ENCODE measurements at places on chromosomes 3 and 15.

GRCh38 chr15:27679731-27680471, 419.2 kb downstream of the OCA2 start:
- DNase-seq = peak; percentile 52

GRCh38 chr3:161619351-161619750, 122.7 kb downstream of the OTOL1 start:
- no peak for DNase-seq

- no peak for DNase-seq
Measured at GRCh38 chr15:77475898-77476297, 55.2 kb downstream of the HMG20A start.

- no peak for DNase-seq
Measured at GRCh38 chr15:65026756-65027155, 2.7 kb downstream of the MTFMT start.

GRCh38 chr3:9536212-9536611, 17.4 kb downstream of the LHFPL4 start:
- no peak for DNase-seq

DNA sequence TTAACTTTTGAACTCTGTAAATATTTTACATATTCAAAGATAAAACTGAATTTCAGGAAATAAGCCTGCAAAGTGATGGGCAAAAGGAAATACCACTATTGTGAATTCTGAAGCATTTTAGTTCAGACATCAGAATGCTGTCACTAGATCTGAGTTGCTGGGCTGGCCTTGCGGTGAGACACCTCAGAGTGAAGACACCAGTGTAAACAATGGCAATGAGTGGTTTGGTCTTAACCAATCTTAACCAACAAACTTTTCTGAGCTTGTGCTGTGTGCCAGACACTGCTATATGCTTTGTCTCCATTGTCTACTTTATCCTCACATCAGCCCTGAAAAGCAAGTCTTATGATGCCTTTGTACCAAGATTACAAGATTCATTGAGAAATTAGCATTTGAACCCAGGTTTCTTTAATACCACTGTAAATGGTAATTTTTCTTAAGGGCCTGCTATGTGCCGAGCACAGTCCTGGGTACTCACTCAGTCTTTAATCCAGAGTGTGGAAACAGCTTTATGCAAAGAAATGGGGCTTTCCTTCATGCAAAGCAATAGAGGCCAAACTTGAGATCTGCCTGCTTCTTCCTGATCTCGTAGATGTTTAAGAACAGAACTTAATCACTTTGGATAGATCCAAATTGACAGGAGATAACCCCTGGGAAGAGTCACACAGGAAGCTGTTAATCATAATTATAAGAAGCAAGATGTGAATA, 55.0 kb downstream of the TMEM39A start:
- DNase-seq = no peak

DNA sequence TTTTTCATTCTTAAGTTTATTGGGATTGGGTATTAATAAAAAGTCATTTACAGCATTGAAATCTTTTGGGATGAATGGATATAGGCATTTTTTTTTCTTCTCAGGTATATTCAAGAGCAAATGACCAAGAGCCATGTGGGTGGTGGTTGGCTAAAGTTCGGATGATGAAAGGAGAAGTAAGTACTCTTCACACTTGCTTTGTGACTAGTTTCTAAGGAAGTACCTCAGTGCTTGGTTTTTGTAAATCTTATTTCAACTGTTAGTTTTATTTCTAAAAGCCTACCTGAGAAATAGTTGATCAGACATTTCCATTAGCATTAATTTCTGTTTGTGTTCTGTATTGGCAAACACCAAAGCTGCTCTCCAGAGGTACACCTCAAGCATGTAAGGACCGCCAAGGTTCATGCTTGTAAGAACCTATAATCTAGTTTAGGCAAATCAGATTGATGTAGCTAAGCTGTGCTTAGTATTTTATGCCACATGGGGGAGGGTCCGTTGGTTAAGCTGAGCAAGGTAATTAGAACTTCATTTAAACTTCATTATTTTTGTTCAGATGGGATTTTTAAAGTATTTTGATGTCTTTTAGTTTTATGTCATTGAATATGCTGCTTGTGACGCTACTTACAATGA, 35.4 kb downstream of the FXR1 start:
- no peak for DNase-seq

GRCh38 chr15:63765338-63765737, 68.4 kb downstream of the HERC1 start:
- no peak for DNase-seq

DNA sequence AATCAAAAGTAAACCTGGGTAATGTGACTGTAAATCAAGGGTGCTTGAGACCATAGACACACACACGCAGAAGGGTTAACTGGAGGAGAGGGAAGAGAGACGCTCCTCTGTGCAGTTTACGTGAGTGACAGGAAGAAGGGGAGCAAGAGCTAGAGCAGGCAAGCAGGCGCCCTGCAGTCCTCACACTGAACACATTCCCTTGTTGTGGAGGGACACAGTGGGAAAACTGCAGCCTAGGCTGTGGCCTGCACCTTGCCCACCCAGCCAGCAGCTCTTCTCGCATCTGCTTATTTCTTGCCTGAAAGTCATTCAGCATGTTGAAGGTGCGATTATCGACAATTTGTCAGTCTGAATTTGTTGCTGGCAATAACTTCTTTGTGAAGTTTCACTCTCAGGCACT, 24.2 kb downstream of the SOX2 start:
- DNase-seq = no peak

GRCh38 chr3:190773948-190774347, 88.5 kb downstream of the GMNC start:
- no peak for DNase-seq

GRCh38 chr3:39879581-39879980, 70.2 kb downstream of the MYRIP start:
- no peak for DNase-seq

DNA sequence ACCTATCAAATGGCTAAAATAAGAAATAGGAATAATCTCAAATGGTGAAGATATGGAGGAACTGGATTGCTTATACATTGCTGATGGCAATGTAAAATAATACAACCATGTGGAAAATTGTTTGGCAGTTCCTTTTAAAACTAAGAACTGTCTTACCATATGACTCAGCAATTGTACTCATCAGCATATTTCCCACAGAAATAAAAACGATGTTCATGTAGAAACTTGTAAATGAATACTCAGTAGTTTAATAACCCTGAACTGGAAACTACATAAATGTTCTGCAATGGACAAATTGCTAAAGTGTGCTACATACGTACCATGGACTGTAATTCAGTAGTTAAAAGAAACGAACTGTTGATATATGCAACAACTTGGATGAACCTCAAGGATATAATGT, 253.9 kb upstream of the RBMS3 start:
- peak; percentile 19 for DNase-seq

GRCh38 chr15:100696452-100696851, 94.1 kb downstream of the ASB7 start:
- DNase-seq = no peak

DNA sequence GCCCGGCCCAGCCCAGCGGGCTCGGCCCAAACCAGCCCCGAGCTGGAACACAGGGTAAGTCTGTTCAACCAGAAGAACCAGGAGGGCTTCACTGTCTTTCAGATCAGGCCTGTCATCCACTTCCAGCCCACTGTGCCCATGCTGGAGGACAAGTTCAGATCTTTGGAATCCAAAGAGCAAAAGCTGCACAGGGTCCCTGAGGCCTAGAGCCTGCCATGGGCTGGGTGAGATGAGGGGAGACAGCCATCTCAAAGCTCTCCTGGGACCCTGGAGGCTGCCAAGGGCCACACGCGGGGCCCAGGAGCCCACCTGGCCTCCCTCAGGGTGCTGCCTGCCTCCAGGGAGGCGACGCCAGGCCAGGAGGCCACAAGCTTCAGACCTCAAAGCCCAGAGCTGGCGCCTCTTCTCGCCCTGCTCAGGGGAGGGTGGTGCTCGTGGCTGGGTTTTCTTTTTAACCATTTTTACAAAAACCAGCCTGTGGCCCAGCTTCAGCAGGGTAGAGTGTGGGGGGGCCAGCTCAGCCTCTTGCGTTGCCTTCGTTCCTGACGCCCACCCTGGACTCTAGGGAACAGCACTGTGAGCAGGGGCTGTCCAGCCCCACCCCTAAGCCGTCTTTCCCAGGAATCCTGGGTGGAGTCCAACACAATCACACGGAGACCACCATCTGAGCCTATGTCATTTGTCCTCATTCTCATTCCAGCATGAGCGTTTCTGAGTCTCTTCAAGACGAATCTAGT, 107.0 kb downstream of the ETFA start:
- DNase-seq = no peak

GRCh38 chr3:40597441-40597840, 72.7 kb downstream of the ZNF621 start:
- peak; percentile 49 for DNase-seq

DNA sequence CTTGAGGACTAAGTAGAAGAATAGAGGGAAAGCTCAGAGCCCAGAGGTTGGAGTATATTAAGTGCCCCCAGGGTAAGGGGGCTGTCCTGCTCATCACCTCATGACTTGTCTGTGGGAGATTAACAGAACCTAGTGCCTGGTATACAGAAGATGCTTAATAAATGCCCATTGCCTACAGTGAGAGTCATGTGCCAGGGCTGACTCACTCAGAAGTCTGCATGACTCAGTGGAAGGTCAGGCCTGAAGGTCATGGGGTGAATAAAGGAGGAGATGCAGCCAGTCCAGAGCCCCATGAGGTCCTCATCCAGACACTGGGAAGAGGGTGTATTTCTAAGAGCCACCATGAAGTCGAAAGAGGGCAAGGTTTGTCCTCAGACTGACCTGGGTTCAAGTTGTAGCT, 62.5 kb upstream of the TLE3 start:
- DNase-seq = no peak

DNA sequence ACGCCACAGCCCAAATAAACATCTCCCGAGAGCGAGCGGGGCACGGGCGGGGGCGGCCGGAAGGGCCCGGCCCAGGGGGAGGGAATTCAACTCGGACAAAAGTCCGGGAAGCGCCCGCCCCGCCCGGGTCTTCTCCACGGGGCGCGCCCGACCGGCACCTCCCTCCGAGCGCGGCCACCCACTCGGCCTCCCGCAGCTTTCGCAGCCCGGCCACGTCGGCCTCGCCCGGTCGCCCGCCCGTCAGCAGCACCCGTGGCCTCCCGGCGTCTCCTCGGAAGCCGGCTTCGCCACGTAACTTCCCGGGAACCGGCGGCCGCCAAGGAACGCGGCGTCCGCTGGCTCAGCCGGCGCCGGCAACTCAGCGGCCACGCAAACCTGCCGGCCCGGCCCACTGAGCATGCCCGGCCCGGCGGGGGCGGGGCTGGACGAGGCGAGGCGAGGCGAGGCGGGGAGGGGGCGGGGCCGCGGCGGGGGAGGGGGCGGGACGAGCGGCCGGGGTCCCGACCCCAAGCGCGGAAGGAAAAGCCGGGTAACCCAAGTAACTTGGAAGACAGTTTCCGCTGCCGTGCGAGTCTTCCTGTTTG, at the start of gene TJP1:
TSS of gene TJP1 (minus strand) at position 369 of the 584 bp plus-strand sequence. CDS start 440 bp downstream, outside the sequence.
- DNase-seq = peak; percentile 83

- DNase-seq = peak; percentile 43
Measured at GRCh38 chr3:98329392-98330124, 24.1 kb upstream of the OR5K4 start.

GRCh38 chr3:50652709-50653108, 22.0 kb upstream of the DOCK3 start:
- DNase-seq = no peak

- peak; percentile 50 for DNase-seq
Measured at GRCh38 chr15:48563934-48564333, 81.6 kb downstream of the FBN1 start.

- peak; percentile 43 for DNase-seq
Measured at GRCh38 chr15:48702569-48703236, 57.2 kb upstream of the FBN1 start.

DNA sequence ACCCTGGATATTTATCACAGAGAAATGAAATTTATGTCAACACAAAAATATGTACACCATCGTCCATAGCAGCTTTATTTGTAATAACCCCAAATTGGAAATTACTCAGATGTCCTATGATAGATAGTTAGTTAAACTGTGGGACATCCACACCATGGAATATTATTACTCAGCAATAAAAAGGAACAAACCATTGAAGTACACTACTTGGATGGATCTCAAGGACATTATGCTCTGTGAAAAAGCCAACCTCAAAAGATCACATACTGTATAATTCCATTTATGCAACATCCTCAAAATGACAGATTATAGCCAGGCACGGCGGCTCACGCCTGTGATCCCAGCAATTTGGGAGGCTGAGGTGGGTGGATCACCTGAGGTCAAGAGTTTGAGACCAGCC, 113.3 kb downstream of the PGPEP1L start:
- DNase-seq = no peak

GRCh38 chr3:120418866-120419490, 31.8 kb downstream of the FSTL1 start:
- no peak for DNase-seq

DNA sequence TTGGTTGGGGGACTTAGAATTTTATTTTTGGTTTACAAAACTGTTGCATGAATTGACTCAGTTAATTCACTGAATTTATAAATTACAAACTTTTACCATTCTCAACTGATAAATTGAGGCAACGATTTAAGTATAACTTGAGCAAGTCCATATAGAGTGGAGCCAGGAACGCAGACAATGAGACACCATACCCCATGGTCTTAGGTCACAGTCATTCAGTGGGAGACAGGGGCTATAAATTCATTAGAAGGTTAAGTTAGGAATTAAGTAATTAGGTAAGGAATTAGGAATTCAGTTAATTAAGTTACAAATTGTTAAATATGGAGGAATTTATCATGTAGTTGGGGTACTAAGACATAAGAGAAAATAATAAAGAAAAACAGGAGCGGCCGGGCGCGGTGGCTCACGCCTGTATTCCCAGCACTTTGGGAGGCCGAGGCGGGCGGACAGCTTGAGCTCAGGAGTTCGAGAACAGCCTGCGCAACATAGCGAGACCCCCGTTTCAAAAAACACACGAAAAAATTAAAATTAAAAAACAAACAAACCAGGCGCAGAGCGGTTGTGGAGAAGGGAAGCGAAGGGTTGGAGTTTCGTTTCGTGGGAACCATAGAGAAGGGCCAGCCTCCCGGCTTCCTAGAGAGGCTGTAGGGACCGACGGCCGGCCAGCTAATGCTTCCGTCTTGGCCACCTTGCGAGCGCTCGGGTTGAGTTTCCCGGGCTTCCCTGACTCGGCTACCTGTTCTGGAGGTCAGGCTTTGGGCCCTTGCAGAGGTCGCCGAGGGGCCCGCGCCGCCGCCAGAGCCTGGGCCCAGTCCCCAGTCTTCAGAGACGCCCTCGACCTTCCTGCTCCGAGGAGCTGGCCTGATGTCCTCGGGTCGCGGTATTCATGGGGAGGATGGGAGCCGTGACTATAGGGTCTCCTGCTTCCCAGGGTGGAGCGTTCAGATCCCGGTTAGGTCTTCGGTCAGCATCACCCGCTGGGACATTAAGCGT, at the start of gene ZNF619:
TSS of gene ZNF619 (plus strand) at position 645 of the 993 bp plus-strand sequence. CDS start 858 bp downstream, outside the sequence.
- DNase-seq = peak; percentile 78

GRCh38 chr3:143001034-143001368, 369 bp upstream of the U2SURP start:
- no peak for DNase-seq

- no peak for DNase-seq
Measured at GRCh38 chr3:124064050-124064449, 72.1 kb upstream of the ROPN1 start.

- DNase-seq = no peak
Measured at GRCh38 chr15:78148392-78149067, 632 bp upstream of the IDH3A start.

GRCh38 chr3:178967177-178967532, 104.5 kb downstream of the ZMAT3 start:
- DNase-seq = no peak
